ENCODE measurements at places on chromosomes 7 and 10.

DNA sequence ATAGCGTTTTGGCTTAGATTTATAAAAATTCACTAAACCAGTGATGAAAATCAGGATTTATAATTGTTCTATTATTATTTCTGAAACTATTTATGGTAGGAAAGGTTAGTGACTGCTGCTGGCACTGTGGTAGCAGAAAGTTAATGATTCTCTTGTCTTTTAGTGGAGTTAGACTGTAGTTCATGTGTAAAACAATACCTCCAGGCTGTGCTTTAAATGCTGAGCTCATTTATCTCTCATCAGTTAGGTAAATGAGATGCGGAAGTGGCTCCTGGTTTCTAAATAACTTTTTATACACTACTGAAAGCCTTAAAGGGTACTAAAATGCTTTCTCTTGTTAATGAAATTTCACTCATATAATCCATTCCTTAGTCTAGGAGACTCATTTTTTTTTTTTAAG, 326.8 kb upstream of the POT1 start:
- no peak overlapping the region for H3K27ac ChIP-seq
- no peaks in the 10 kb centered on the region for H3K36me3 ChIP-seq
- H3K27me3 ChIP-seq, result no peaks in the 10 kb centered on the region
- H3K4me1 ChIP-seq, result no peaks in the 10 kb centered on the region
- DNase-seq, result no peak

GRCh38 chr10:52068485-52068884, 245.6 kb upstream of the DKK1 start:
- no peak for DNase-seq
- no peaks in the 10 kb centered on the region for H3K36me3 ChIP-seq
- H3K27ac ChIP-seq, result no peak overlapping the region
- no peaks in the 10 kb centered on the region for H3K4me1 ChIP-seq

- no peak overlapping the region for H3K27ac ChIP-seq
- H3K27me3 ChIP-seq, result peaks cover 14% of the 10 kb centered on the region
- no peak for DNase-seq
These were observed 5.4 kb downstream of the COL13A1 start for GRCh38 chr10:69807122-69807521.

- H3K4me3 ChIP-seq, result peak overlapping the region; percentile 92
- no peak for DNase-seq
These were observed 1.3 kb downstream of the ZNF503 start for GRCh38 chr10:75400163-75400770.

GRCh38 chr10:2851566-2851965, 215.8 kb upstream of the PFKP start:
- H3K36me3 ChIP-seq, result no peaks in the 10 kb centered on the region
- H3K4me1 ChIP-seq, result no peaks in the 10 kb centered on the region
- H3K4me3 ChIP-seq, result no peak overlapping the region
- DNase-seq, result no peak

DNA sequence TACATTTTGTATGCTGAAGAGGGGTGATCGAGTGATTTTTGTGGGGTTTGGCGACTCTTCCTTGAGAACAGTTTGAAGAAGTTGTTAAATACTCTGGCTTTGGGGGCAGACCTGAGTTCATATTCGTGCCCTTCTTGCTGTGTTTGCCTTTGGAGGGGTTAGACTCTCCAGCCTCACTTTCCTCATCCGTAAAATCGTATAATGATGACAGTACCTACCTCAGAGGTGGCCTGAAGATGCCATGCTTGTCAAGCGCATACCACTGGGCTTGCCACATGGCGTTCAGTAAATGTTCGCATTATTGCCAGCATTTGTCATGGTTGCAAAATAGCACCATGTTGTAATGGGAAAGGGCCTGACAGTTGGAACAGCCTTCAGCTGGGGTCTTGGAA, 1.3 kb downstream of the STK17A start:
- no peaks in the 10 kb centered on the region for H3K27me3 ChIP-seq
- H3K36me3 ChIP-seq, result no peaks in the 10 kb centered on the region
- H3K4me1 ChIP-seq, result no peaks in the 10 kb centered on the region

Data from right lobe of liver (tissue), 6 donors.